Spinal cord (tissue), 10 donors: ENCODE measurements at places on chromosomes 16 and 17.

DNA sequence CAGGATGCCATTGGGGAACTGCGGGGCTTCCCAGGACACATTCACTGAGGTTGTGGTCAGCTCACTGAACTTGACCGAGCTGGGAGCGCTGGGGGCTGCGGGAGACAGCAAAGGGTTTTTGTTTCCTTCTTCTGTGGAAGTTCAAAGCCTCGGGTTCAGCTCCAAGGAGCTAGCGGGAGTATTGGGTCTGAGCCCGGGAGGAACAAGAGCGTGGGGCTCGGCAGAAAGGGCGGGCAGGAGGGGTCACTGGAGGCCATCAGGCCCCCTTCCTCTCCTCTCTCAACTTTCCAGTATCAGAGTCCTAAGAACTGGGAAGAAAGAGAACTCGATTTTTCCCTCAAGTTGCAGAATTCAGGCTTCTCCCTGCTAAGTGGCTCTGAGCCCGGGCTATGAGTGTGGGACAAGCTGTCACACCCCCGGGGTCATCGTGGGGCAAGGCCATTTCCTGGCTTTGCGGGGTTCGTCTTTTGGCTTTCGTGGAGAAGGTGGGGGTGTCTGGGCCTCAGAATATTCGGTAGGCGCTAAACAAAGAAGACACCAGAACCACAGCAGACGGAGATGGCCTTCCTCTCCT, 53.6 kb upstream of the CDC42EP4 start:
- DNase-seq: no peak

DNA sequence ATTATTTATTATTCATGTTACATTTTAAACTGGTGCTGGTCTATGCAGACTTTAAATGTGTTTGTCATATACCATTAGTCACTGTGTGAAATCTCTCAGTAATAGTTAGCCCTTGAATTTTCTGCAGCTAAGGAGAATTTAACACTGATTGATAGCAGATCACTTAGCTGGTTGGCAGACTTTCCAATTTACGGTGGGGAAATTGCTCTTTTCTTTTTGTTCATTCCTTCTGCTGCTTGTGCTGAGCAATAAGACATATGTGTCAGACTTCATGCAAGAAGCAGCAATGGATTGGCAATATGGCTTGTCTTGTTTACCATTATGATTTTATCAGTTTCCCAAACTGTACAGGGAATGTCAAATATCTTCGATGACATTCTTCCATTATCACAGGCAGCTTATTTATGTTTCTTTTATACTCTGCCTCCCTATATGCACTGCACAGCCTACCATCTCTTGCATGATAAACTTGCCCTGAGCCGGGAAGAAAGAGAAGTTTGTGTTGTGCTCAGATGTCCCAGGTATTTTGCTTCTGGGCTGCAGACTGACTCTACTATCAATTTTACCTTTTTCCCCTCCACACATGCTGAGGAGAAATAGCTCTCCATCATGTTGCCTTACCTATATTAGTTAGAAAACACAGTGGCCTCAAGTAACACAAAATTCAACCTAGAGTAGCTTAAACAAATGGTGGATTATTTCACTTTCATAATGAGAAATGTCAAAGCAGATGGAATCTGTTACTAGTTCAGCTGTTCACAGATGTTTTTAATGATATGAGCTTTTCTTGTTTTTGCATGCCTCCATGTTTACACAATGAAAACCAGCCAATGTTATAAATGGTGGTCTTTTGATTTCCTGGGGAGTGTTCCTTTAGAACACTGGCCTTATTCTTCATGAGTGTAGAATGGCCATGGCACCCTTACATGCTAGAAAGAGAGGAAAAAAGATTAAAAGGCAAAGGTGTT, 968.1 kb upstream of the GOT2 start:
- DNase-seq: no peak

- no peak for DNase-seq
Measured at GRCh38 chr16:19136549-19137196, 22.9 kb downstream of the ITPRIPL2 start.

DNA sequence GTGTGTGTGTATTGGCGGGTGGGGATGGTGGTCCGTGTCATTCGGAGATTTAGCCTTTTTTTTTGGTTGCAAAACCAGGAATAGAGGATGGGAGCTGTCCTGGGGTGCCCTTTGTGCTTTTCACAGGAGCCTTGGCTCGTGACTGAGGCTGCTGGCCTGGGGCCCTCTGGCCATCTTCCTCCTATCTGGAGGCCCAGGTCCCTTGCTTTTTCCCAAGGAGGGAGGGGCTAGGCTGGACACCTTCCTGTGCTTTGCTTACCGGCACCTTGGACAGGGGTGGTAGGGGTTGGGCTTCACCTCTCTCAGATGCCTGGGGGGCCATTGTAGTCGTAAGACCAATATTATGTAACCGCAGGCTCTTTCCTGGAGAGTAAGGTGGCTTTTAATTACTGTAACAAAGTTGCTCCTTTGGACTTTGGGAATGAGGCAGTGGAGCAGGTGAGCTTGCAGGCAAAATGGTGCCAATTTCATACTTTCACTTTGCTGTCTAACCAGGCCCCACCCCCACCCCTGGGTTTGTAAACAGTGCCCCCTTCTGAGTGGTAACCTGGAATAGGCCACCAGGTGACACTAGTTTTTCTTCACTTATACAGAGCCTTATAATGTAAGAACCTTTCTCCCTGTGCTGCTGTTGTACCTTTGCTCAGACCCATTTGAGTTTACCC, 1.2 kb downstream of the DYNLL2 start:
- DNase-seq: no peak
